ENCODE measurements at places on chromosomes 6 and 20.

DNA sequence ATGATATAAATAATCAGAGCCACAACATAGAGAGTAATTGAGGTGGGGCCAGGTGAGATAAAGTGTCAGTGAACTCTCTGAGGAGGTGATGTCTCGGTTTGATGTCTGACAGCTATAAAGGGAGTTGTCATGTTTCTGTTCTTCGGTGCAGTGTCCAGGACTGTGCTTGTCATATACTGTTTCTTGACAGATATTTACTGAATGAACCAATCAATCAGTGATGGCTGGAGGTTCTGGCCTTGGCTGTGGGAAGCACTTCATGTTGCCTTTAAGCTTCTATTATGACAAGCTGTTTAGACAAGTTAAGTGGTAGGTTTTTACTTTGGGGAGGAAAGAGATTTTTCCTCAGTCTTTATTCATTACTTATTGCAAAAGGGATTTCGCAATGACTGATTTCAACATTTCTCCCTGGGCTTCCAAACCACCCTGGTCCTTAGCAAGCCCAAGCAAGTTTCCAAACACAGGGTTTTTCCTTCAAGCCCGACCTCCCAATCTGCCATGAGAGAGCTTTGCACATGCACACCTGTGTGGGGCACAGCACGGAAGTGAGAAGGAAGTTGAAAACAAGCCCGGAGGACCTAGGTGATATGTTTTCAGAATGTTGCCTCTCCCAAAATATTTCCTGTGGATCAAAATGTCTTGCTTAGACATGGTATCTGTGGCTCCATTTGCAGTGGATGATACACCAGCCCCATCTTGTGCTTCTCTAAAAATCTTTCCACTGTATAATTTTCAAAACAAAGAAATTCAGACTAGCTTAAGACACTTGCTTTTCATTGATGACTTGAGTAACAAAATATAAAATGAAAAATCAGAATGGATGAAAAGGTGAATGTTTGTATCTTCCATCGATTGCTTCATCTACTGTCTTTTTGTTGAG lies 567.3 kb upstream of the BTBD3 start:
- DNase-seq: no peak

DNA sequence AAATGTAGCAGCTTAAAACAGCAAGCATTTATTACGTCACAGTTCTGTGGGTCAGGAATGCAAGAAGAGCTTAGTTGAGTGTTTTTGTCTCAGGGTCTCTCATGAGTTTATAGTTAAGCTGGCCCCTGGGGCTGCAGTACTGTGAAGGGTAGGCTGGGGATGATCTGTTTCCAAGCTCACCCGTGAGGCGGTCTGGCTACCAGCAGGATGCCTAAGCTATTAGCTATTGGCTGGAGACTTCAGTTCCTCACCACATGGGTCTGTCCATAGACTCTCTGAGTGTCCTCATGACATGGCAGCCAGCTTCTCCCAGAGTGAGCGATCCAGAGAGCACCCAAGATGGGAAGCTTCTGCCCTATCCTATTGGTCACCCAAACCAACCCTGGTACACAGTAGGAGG lies 12.8 kb upstream of the BICRAL start:
- no peak for DNase-seq

DNA sequence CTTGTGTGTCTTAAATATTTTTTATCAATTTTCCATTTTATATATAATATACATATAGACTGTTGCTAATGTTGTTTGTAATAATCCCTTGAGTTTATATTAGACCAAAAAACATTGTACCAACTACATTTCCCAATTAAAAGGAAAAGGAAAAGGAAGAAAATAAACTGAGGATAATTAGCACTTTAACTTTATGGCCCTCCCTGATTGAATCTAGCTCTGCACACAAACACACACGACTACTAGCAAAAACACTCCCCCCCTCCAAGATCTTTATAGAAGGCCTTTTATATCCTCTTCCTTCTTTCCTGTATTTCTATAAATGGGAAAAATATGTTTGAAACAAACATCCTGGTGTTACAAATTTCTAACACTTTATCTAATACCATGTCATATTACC lies 276.8 kb downstream of the NKAIN2 start:
- DNase-seq: no peak

DNA sequence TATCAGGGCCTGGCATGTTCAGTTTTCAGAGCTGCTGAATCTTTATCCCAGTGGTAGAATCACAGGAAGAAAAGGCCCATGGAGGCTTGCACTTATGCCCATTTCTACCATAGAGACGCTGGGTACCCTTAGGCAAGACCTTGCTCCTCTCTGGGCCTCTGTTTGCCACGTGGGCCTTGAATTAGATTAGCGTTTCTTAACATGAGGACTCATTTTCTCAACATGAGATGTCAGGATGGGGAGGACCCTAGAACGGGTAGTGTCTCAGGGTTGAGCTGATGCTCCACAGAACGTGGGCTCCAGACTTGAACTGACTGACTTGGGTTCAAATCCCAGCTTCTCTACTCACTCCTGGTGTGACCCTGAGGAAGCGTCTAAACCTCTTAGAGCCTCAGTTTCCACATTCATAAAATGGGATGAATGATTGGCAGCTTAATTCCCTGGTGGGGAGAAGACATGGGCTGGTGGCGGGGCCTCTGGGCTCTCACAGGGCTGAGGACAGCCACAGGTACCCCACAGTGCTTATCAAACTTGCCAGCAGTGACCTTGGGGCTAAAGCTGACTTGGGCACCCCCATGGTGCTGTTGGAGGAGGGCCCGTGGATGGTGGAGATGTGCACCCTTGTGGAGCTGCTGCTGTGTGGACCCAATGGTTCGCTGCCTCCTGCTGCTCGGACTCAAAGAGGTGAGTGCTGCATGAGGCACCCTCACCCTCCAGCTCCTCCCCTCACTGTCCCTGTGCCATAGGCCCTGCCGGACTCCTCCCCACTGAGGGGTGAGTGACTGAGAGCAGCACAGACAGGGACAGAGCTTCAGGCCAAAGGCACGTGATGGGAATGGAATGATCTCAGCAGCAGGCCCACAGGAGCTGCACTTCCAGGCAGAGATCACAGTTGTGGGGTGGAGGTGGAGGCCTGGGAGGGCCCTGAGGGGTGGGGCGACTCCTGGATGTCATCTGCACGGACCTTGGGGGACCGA lies 28.2 kb downstream of the SUN5 start:
- no peak for DNase-seq

GRCh38 chr20:3866464-3866863 lies 19.8 kb downstream of the MAVS start:
- no peak for DNase-seq

DNA sequence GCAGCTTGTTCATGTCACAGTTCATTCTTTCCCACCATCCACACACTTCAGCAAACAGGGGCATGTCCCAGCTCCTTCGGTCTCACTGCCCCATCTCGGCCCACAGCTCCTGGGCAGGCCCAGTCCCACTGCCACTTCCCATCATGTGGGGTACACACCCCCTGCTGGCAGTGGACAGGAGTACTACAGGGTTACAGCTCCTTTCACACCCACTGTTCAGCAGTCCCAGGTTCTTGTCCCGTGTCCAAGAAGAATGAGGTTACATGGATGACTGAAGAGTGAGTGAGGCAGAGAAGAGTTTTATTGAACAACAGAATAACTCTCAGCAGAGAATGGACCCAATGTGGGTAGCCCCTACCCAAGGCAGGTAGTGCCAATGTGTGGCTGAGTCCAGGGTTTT lies 77.8 kb upstream of the SMLR1 start:
- no peak for DNase-seq

GRCh38 chr6:148747145-148747470 lies 278 bp downstream of the UST start:
- no peak for DNase-seq

- DNase-seq: no peak
These were observed 15.0 kb upstream of the AKIRIN2 start for GRCh38 chr6:87716928-87717614.

DNA sequence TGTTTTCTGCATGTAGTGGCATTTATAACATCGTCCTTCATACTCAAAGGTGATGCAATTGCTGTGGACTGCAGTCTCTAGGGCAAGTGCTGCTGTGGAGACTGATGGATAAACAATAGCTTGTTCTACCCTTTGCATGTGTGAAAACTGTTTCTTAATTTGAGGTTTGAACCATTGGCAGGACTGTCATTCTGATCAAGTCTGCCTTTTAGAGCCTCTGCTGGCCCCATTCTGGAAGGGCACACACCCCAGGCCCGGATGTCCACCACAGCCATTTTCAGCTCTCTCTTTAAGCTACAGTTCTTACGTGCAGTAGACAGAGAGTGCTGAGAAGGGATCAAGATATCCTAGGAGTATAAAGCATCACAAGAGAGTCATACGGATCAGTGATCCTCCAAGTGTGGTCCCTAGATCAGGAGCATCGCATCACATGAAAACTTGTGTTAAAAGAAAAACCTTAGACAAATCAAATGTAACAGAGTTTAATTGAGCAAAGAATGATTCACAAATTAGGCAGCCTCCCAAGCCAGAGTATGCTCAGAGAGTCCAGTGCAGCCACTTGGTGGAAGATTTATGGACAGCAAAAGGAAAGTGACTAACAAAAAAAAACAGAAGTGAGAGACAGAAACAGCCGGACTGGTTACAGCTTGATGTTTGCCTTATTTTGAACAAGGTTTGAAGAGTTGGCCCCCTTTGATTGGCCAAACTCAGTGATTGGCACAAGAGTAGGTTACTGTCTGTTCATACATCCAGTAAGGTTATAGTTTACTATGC lies 52.0 kb downstream of the FRK start:
- DNase-seq: no peak

GRCh38 chr20:16801919-16802651 lies 53.9 kb downstream of the OTOR start:
- DNase-seq: peak; percentile 74

GRCh38 chr6:129590408-129591022 lies 119.5 kb downstream of the ARHGAP18 start:
- DNase-seq: no peak

GRCh38 chr20:58984691-58985090 lies 3.6 kb downstream of the NELFCD start:
- no peak for DNase-seq

DNA sequence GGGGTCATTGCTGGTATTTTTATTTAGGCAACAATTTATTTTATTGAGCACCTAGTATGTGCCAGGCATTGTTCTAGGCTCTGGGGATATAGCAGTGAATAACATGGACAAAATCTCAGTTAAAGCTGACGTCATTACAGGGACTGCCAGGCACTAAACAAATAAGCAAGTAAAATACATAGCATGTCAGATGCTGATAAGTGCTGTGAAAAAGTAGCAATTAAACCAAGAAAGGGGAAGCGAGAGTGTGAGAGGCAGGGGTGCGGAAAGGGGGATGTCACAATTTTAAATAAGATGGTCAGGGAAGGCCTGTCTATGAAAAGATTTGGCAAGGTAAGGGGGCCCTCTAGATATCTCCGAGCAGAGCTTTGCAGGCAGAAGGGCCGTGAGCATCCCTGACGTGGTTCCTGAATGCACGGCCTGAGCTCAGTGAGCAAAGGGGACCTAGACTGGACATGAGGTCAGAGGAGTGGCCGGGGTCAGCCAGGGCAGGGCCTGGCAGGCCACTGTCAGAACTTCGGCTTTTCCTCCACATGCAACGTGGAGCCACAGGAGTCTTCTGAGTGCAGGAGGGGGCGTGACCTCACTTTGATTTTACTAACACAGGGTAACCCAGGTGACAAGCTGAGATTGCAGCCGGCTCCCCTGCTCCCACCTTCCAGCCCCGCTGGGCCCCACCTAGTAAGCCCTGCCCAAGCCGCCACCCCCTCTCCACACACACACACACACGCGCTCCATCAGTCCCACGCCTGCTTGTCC lies 24.2 kb upstream of the SIRPA start:
- DNase-seq: no peak

DNA sequence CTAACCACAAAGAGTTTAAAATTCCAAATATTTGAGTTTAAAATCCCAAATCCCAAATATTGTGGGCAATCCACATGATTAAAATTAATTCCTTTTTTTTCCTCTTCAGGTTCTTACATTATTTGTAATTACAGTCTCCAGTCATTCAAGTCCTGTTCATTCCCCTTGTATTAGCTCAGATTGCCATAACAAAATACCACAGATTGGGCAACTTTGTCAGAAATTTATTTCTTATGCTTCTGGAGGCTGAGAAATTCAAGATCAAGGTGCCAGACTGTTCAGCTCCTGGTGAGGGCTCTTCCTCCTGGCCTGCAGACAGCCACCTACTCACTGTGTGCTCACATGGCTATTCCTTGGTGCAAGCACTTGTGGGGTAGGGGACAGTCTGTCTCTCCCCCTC lies 105.5 kb downstream of the ARMC2 start:
- DNase-seq: no peak

GRCh38 chr20:58542411-58543095 lies 27.4 kb upstream of the APCDD1L start:
- DNase-seq: no peak

GRCh38 chr6:147395158-147395557 lies 113.3 kb upstream of the SAMD5 start:
- no peak for DNase-seq

DNA sequence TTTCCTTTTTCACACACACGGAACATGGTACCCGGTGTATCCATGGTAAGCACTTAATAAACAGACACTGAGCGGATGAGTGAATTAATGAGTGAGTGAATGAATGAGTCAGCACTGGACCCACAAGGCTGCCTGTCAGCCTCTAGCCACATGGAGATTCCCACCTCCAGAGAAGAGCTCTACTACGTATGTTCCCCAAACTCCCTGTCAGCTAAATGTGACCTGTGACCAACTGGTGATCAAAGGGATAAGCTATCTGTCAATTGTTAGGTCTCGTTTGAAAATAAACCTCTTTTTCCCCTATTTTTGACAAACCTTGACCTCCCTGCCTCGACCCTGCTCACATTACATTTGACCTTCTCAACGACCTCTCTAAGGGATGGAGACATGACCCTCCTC lies 24.5 kb upstream of the TAF8 start:
- DNase-seq: no peak

DNA sequence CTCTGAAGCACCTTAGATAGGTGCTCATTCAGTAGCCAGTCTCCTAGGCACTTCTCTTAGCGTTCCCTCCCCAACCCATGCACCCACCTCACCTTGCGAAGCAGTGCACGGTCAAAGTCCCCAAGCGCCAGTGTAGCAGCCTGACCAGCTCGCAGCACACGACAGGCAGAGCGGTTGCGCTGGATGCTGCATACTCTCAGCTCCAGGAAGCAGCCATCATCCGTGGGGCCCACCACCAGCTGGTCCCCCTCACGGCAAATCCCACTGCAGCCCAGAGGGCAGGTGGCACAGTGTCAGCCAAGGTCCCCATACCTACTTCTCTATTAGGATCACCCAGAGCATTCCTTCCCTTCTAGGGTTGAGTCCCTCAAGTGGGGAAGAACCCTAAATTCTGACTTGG lies 6.5 kb downstream of the GTPBP2 start:
- DNase-seq: no peak

Data from NCI-H1105 treated with DMSO at 0.1 percent for 48 hours (cell line).